ENCODE measurements at places on chromosomes 12 and 14.
A peak's percentile ranks its signal among the peaks of the same experiment; 100 is the strongest.

GRCh38 chr12:52496590-52497071, 3.6 kb upstream of the KRT6A start:
- DNase-seq = peak; percentile 72

- peak; percentile 82 for DNase-seq
These were observed 15.9 kb upstream of the HHIPL1 start for GRCh38 chr14:99628887-99629618.

DNA sequence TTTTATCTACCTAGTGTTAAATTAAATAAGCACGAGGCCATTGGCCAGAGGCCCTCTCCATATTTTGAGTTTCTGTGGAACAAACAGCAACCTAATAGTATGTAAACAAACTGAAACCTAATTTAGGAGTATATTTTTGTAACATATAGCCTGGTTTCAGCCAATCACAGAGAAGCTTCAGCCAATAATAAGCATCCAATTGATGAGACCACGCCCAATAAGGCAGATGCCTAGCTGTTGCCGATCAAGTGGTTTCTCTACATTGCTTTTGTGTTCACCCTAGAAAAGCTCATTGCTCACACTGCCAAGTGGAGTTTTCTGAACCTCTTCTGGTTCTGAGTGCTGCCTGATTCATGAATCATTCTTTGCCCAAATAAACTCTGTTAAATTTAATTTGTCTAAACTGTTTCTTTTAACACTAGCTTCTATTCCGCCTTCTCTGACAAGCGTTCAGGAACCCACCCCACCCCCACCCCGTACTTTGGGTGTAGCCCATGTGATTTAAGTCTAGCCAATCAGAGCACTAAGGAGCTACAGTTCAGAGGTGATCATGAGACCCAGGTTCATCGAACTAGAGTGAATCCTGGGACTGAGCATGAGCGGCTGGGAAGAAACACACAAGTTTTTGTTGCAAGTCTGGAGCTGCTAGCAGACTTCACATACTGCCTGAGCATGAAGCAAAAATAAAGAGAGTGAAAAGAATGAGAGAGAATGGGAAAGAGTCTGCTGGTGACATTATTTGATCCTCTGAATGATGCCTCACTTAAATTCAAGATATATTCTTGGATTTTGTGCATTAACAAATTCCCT, 21.5 kb upstream of the LTA4H start:
- no peak for DNase-seq

DNA sequence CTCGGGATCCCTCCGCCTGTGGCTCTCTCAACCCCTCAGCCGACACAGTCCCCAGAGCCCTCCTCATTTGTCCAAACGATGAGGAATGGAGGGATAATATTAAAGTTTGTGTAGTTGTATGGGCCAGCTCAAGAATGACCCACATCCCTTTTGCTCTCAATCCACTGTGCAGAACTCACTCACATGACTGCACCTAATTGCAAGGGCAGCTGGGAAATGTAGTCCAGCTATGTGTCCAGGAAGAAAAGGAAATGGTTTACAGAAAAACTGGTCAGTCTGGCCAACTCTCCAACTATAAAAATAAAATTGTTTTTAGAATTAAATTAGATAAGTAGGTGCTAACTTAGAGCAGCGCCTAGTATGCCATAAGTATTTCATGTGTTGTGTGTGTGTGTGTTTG, 66.6 kb downstream of the GALNT8 start:
- DNase-seq = no peak

DNA sequence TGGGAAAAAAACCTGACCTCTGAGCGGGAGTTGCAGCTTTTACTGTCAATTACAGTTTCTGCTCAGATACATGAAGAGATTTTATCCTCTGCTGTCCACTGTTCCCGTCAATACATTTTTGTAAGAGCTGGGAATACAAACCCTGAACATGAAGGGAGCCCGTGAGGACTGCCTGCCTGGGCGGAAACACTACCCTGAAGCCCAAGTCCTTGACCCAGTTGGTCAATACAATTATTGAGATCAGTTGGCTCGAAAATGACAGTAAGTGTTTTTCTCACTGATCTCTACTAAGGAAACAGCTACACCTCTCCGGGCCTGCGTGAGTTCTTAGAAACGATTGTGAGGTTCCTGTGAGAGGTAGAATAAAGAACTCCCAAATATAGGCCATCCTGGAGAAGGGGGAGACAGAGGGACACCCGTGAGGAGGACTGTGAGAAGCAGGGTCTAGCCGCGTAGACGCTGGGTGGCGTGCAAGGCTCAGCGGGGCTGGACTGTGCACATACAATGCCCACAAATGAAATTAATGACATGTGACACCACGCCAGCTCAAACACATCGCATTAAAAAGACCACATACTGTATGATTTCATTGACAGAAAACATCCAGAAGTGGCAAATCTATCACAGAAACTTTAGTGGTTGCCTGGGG, 509.5 kb downstream of the TMEM132D start:
- no peak for DNase-seq

- DNase-seq = no peak
These were observed 928.7 kb downstream of the LRFN5 start for GRCh38 chr14:42535397-42535796.

DNA sequence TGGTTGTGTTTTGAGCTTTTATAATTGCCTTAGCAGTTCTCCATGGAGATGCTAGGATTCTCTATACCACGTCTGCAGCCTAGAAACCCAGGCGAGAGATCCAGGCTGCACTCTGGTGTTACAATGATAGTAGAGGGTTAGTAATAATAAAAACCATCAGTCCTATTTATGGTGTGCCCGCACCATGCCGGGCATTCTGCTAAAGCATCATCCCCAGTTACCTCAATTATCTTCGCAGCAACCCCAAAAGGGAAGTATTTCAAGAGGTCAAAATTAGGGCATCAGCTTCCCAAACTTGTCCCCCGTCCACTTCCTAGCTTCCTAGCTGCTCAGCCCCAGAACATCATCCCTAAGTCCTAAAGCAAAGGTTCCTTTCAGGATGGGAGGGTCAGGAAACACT, 3.2 kb downstream of the SYNE3 start:
- no peak for DNase-seq

- DNase-seq = peak; percentile 51
These were observed 60.6 kb downstream of the SLC25A47 start for GRCh38 chr14:100383727-100384158.

DNA sequence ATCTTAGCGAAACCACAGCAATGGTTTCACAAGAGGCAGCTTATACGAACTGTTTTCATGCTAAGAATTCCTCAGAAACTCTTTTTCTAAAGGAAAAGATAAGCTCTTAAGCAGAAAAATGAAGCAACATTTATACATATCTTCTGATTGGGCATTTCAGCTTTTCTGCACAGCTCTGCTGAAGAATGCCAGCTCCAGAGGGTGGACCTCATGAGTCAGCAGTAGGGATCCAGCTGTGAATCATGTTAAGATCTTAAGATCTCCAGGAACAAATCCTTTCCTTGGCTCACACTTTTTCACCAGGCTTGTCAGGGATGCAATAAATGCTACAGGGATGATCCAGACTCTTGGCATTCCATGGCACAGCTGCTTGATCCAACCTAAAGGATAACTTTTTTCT, 477.1 kb upstream of the CCDC196 start:
- DNase-seq = peak; percentile 61

GRCh38 chr14:93379831-93380230, 32.8 kb downstream of the COX8C start:
- DNase-seq = no peak

DNA sequence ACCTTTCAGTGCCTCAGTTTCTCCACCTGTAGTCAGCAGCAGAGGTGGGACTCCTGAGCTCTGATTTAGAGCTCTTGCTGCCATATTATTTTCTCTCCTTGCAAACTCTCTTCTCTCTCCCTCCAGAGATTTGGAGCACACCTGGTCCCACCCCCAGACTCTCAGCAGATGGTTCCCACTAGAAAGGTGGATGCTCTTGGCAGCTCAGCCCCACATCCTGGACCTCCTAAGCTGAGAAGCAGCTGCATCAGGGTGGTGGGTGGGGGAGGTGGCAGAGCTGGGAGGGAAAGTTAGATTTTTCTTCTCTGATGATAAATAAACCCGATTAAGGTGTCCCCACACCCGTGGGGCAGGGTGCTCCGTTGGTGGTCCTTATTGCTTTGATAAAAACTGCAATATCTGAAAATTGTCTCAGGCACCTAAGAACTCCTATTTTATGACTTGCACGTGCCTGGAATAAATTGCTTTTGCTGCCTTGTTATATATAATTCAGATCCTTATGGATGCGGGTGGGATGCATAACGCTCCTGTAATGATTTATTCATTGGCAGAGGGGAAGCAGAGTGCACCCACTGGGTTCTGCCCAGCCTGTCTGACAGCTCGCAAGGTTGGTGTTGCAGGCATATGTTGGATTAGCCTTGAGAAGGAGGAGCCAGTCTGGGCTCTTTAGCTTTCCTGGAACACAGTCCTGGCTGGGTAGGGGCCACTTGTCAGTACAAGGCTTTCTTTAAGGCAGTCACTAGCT, 214.2 kb downstream of the SUDS3 start:
- no peak for DNase-seq

- no peak for DNase-seq
These were observed 48.4 kb downstream of the SLC4A8 start for GRCh38 chr12:51472984-51473383.

- DNase-seq = no peak
These were observed 1808.9 kb upstream of the SEL1L start for GRCh38 chr14:83342590-83342989.

- no peak for DNase-seq
These were observed 671.2 kb downstream of the LRFN5 start for GRCh38 chr14:42277840-42278239.

GRCh38 chr12:57840726-57841125, 5.8 kb downstream of the CTDSP2 start:
- DNase-seq = no peak

GRCh38 chr14:54902143-54902520, 494 bp downstream of the GCH1 start:
- DNase-seq = peak; percentile 78
